Activated effector memory CD4-positive, alpha-beta T cell treated with Interleukin-2 at 50 U/mL for 16 hours (primary cell): ENCODE measurements at places on chromosomes 1 and 21.

GRCh38 chr1:17207540-17207939 is 2.6 kb downstream of the PADI1 start:
- DNase-seq: no peak

- no peak for DNase-seq
Observed at GRCh38 chr1:206493279-206493678, 14.1 kb upstream of the RASSF5 start.

GRCh38 chr1:97145321-97145956 is 423.9 kb downstream of the PTBP2 start:
- no peak for DNase-seq

- no peak for DNase-seq
Observed at GRCh38 chr21:29423099-29423870, 124.6 kb downstream of the BACH1 start.

GRCh38 chr1:23400324-23401114 is 24.0 kb downstream of the TCEA3 start:
- no peak for DNase-seq

DNA sequence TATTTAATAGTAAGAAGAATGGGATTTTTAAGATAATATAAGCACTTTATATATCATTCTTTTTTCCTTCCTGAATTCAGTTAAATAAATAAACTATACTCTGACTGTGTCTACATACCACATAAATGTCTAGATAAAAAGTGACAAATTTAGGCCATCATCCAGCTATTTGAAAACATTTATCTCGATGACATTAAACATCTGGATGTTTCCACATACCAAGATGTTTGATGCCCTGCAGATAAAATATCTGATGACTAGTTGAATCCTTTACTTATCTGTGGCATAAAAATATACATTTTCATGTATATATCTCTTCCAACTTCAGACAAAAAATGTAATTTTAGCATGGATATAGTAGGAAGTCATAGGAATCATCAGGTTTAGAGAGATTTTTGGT is 348.3 kb downstream of the DPYD start:
- DNase-seq: no peak

DNA sequence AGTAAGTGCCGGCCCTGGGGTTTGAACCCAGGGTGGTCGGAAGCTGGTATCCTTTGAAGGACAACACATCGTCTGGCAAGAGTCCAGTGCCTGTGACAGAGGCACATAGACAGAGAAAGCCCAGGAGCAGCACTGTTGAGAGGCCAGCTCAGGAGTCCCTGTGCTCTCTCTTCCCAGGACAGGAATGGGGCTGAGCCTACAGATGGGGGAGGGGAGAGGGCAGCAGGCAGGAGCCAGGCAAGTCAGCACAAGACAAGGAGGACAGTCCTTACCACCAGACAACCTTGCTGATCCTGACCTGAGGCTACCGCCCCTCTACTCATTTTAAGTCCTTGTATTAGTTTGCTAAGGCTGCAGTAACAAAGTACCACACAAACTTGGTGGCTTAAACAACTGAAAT is 27.7 kb upstream of the SYT6 start:
- no peak for DNase-seq

DNA sequence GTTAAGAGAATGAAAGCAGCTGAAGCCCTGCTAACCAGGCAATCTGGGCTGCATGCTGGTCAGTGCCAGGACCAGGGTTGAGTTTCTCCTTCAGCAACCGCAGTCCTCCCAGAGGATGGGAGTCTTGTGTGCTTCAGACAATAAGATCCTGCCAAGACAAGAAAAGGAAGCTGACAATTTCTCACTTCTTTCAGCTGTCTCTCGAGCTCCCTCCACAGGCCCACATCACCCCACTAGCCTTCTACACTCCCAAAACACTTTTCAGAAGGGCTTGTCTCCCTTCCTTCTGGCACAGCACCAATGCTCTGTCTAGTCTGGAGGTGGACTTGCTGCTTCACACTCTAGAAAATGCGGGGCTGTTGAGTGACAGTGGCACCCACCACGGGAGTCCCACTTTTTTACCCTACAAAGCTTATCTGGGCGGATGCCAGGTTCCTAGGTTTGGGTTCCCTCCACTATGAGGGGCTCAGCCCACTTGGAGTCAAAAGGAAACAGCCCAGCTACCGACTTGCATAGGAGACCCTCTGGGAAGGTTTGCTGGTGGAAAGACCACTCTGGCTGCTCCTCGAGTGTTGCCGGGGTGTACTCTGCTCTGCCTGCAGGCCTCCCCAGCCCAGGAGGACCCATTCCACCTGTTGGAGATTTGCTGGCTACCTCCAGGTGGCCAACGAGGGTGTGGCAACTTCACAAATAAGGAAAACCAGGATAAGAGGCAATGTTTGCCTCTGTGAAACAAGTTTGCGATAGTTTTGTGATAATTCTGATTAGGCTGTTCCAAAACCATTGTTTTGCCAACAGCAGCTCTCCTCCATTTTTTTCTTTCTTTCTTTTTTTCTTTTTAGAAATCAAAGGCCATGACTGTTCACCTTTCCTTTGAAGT is 68.9 kb downstream of the TENT5C start:
- DNase-seq: no peak

DNA sequence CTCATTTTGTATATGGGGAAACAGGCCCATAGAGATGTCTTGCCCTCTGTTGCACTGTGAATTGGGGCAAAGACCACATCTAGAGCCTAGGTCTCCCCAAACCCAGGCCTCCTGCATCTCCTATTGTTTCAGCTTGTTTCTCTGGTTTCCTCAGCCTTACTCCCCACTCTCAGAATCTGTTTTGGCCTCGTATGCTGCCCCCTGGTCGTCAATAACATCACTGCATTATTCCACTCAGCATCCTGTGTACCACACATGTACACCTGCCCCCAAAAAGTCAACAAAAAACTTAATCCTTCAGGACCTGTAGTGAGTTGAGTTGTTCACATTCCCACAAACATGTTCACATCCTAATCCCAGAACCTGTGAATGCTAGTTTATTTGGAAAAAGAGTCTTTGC is 184.8 kb downstream of the BRINP2 start:
- DNase-seq: no peak

DNA sequence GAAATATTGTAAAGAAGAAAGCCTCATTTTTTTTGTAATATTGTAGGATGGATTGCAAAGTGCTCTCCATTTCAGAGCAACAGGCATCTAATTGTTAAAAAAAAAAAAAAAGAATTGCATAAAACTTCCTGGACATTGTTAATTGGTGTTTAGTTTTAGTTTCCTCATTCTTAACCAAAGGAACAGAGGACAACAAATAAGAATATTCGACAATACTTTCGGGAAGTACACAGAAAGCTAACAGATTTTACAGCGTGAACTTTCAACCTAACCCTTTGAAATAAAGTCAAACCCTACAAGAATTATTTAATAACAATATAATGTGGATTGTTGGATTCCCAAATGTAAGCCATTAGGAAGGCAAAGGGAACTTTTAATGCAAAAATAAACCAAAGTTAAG is 284.4 kb downstream of the KCNT2 start:
- DNase-seq: no peak

DNA sequence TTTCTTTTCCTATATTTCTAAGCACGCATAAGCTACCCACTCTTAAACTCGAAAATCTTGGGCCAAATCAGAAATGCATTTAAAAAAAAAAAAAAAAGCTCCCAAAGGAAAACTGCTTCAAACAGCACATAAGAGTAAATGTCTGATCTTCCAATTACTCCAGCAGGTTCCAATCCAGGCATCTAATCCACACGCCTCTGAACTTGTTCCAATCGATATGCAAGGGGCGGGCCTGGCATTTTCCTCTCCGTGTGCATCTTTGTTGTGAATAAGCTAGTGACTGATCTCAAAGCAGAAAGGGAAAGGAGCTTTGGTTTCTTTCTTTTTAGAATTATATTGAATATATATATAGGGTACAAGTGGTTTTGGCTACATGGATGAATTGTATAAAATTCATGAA is 365.5 kb downstream of the PRDM2 start:
- DNase-seq: no peak
